ENCODE measurements at places on chromosomes 13 and 19.

DNA sequence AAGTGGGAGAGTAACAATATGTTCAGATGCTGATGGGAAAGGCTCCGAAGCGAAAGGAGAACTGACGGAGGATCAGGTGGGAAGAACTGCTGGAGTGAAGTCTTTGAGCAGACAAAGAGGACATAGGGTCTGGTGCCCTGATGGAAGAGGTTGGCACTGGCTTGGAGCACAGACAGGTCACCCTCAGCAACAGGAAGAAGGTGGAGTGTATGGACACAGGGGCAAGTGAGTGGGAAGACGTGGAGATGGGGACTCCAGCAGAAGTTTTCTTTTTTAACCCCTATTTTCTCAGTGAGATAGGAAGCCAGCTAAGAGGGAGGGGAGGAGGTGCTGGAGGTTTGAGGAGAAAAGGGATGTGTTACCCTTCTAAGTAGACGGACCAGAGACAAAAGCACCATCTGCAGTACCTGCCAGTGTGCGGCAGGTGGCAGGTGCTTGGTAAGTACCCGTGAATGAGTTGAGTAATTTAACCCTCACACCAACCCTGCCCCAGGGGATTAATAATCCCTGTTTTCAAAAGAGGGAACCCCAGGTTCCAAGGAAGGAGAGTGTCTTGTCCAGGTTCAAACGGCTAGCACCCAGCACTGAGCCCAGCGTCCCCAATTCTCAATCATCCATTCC lies 11.2 kb downstream of the HAS1 start:
- peak; percentile 57 for DNase-seq

GRCh38 chr13:51488212-51488611 lies 35.4 kb upstream of the INTS6 start:
- no peak for DNase-seq

- no peak for DNase-seq
Observed at GRCh38 chr13:73275163-73275562, 216.4 kb downstream of the KLF5 start.

DNA sequence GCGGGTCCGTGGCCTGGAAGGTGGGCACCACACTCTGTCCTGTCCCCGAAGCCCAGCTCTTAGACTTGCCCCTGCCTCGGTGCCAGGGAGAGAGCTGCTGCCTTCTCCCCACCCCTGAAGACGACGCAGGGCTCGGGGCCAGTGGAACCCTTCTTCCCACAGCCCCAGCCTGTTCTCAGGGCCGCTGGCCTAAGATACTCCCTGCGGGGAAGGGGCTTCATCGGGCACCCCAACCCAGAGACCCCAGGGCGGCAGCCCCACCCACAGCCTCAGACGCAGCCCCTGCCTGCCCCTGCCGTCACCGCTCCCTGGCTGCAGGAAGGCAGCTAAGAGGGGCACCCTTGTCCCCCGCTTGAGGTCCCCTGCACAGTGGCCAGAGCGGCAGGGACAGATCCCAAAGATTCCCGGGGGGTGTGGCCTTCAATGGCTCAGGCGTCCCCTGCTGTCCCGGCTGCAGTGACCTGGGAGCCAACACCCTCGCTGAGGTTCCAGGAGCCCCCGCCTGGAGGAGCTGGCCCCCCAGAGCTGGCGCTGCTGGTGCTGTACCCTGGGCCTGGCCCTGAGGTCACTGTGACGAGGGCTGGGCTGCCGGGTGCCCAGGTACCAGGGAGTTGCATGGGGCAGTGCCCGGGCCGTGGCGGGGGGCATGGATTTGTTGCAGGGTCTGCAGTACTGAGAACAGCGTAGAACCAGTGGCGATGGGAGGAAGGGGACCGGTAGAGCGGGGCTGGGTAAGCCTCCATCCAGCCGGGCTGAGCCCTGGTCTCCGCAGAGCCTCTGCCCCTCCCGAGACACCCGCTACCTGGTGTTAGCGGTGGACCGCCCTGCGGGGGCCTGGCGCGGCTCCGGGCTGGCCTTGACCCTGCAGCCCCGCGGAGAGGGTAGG lies 1.0 kb downstream of the AMH start:
- no peak for DNase-seq

GRCh38 chr19:28065026-28065425 lies 1147.9 kb downstream of the UQCRFS1 start:
- DNase-seq: no peak

GRCh38 chr13:56015919-56016318 lies 1124.8 kb upstream of the PRR20A start:
- DNase-seq: no peak

GRCh38 chr13:44711706-44712105 lies 135.6 kb upstream of the TSC22D1 start:
- no peak for DNase-seq

GRCh38 chr13:97028441-97029299 lies 34.4 kb upstream of the OXGR1 start:
- DNase-seq: peak; percentile 62

GRCh38 chr13:102631198-102631597 lies 34.4 kb downstream of the TPP2 start:
- no peak for DNase-seq

DNA sequence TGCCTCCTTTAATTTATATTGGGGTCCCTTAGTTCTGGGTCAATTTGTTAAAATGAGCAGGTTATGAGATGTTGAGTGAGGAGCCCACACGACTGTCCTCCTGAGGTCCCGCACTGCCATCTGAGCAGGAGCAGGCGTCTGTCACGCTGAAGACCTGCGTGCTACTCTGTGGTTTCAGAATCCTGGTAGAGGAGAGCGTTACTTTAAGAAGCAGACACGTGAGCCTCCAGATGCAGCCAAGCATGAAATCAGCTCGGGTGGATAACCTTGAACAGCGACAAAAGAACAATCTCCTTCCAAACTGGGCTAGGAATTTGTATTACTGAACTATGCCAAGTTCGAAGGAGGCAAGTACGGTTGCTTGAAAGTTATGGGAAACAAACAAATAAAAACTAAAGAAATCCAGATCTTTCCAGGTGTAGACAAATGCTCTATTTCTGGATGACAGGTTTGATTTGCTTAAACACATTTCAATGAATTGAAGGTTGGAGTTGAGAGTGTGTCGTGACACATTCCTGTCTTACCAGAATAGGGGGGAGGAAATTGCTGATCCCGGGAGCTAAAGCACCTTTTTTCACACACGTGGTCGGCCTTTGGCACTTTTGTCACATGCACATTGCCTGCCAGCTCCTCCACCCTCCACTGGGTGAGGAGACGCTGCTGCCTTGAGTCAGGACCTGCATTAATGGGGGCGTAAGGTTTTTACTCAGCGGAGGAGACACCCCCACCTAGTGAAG lies 945.5 kb upstream of the SLC10A2 start:
- no peak for DNase-seq

DNA sequence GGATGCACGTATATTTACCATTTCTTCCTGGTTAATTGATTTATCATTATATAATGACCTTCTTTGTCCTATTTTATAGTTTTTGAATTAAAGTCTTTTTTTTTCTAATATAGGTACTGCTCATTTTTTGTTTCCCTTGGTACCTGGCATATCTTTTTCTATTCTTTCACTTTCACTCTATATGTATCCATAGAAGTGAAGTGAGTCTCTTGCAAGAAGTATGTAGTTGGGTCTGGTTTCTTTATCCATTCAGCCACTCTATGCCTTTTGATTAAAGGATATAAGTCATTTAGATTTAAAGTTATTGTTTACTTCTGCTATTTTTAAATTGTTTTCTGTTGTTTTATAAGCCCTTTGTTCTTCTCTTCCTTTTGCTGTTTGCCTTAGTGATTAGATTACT lies 194.3 kb upstream of the SLITRK6 start:
- no peak for DNase-seq

DNA sequence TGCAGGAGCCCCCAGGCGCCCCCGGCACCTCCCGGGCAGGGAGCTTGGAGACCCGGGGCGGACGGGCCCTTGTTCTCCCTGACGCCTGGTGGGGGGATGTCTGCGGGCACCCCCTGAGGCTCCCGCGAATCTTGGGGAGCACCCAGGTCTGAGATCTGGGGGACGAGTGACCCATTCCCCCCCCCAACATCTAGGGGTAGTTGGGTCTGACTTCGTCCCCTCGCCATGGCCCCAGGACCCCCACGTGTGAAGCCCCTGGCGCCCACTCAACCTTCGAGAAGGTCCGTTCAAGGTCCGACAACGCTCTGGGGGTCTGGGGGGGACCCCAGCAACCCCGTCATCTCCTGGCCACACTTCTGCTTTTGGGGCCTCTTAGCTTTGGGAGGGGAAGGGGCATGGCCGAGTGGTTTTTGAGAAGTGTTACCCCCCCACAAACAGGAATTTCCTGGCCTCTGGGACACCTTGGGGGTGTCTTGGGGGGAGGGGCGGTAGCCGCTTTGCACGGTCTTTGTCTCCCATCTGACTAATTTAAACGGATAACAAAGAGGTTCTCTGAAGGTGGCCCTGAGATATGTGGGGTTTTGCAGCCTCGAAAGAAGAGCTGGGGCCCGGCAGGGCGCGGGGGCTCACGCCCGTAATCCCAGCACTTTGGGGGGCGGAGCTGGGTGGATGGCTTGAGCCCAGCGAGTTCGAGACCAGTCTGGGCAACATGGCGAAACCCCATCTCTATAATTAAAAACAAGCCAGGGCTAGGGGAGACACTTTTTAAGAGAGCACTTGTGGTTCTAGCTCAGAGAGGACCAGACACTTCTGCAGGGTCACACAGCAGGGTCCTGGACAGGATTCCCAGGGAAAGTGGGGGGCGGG lies 608 bp downstream of the CNN2 start:
- DNase-seq: no peak

GRCh38 chr19:16330368-16330801 lies 5.8 kb downstream of the KLF2 start:
- DNase-seq: no peak

- no peak for DNase-seq
Observed at GRCh38 chr19:56271151-56271550, 1.4 kb upstream of the EDDM13 start.

- DNase-seq: no peak
Observed at GRCh38 chr13:84653915-84654534, 771.8 kb upstream of the SLITRK1 start.

- DNase-seq: no peak
Observed at GRCh38 chr19:9842834-9843625, 7.9 kb downstream of the PIN1 start.

GRCh38 chr13:41107584-41108014 lies 25.0 kb downstream of the KBTBD6 start:
- DNase-seq: no peak

- no peak for DNase-seq
Observed at GRCh38 chr19:10353793-10354391, 14.5 kb upstream of the ICAM3 start.

- DNase-seq: peak; percentile 35
Observed at GRCh38 chr19:5801796-5802619, 2.9 kb upstream of the NRTN start.

- no peak for DNase-seq
Observed at GRCh38 chr13:47158593-47158992, 261.7 kb upstream of the HTR2A start.

- DNase-seq: no peak
Observed at GRCh38 chr13:45410466-45410865, 7.7 kb downstream of the SLC25A30 start.

GRCh38 chr13:28268800-28269223 lies 130.5 kb downstream of the PAN3 start:
- DNase-seq: no peak

GRCh38 chr19:43476606-43477005 lies 11.2 kb upstream of the LYPD3 start:
- no peak for DNase-seq

- DNase-seq: no peak
Observed at GRCh38 chr13:26449063-26449848, 108.2 kb upstream of the WASF3 start.

DNA sequence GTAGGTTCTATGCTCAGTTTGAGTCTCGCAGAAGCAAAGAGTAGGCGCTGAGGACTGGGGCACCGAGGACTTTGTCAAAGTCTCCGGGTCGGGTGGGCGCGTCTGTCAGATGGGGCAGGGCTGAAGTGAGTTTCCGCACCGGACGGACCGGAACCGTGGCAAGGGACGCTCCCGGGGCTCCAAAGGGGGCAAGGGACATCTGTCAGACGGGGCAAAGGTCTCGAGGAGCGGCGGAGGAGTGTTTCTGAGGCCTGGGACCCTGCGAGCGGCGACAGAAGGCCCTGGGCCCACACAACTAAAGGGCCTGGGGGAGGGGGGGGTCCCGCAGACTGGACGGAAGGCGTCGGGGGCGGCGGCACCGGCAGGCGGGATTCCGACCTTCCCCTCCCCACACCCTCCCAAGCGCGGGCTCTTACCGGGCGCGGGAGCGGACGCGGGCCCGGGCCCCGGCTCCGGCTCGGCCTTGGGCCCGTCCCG lies 13.3 kb upstream of the AKAP8L start:
- no peak for DNase-seq

GRCh38 chr19:17333611-17334413 lies 843 bp downstream of the ANO8 start:
- DNase-seq: no peak

DNA sequence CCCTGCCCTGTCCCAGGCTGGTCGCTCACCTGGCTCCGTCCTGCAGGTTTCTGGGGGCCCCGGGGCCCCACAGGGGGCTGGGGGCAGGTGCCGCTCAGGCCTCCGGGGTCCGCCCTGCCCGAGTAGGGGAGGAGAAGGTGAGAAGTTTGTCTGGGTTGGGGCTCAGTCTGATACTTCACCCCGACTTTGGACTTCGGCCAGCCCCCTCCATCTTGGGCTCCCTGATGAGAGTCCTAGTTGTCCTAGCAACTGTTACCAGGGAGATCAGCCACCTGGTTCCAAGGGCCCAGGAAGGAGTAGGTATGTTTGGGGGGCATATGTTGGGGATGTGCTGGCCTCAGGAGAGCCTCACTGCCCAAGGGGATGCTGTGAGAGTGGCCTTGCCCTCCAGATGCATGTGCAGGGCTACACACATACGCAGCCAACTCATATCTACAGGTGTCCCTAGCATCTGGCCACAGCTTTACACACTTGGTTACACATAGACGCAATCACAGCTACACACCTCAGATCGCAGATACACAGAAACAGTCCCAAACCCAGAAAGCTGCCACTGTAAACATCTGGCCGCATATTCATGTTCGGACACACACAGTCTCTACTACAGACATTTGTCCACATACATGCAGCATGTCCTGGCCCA lies 3.4 kb downstream of the NUMBL start:
- DNase-seq: no peak

DNA sequence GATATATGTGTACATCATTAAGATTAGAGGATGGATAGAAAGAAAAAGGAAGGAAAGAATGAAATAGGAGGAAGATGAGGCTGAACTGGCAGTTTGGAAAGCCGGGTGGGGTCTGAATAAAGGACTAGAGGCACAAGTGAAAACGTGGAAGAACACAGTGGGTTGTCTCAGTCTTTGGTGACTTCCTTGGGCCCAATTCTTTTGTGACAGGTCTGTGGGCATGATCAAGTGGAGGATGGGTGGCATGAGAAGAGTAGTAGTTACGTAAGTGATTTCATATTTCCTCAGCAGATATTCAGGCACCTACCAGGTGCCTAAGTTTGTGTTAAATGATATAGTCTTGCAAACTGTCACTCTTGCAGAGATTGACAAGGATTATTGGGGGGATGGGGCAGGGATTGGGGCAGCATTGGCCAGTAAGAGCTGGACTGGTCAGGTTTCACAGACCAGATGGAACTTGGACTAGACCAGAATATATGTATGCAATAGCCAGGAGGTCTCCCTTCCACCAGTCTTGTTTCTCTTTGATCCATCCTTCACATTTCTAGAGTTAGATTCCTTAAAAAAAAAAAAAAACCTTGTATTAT lies 2.7 kb downstream of the TPP2 start:
- DNase-seq: no peak
